Left forelimb (tissue), 1 donor: ENCODE measurements at places on chromosomes 11 and 22.

DNA sequence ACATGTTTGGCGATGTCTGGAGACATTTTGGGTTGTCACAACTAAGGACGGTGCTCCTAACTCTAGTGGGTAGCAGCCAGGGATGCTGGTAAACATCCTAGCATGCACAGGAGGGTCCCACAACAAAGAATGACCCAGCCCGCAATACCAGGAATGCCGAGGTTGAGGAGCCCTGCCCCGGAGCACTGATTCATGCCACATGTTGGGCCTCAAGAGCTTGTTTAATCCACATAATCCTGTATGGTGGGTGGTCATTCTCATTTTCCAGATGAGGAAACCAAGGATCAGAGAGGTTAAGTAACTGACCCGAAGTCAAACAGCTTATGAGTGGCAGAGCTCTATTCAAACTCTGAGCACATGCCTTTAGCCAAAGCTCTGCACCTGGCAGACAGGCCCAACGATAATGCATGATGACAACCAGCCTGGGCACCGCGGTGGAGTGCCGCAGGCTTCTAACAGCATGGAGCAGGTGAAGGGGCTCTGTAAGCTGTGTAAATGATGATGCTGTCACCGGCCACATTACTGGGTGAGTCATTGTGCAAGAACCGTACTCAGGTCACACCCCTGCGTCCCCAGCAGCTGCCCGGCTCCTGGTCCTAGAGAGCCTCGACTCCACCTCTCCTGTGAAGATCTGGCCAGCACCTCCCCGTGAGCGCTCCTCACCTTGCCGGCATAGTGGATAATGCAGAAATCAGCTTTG lies 58.6 kb downstream of the APOL1 start:
- DNase-seq, result no peak

DNA sequence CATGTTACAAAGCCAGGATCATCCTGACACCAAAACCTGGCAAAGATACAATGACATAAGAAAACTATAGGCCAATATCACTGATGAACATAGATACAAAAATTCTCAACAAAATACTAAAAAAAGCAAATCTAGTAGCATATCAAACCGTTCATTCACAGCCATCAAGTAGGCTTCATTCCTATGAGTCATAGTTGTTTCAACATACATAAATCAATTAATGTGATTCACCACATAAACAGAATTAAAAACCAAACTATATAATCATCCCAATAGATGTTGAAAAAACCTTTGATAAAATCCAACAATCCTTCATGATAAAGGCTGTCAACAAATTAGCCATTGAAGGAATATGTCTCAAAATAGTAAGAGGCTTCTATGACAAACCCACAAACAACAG lies 1007.2 kb upstream of the RAG2 start:
- DNase-seq, result no peak

GRCh38 chr11:70142221-70142875 lies 60.7 kb upstream of the FADD start:
- no peak for DNase-seq

DNA sequence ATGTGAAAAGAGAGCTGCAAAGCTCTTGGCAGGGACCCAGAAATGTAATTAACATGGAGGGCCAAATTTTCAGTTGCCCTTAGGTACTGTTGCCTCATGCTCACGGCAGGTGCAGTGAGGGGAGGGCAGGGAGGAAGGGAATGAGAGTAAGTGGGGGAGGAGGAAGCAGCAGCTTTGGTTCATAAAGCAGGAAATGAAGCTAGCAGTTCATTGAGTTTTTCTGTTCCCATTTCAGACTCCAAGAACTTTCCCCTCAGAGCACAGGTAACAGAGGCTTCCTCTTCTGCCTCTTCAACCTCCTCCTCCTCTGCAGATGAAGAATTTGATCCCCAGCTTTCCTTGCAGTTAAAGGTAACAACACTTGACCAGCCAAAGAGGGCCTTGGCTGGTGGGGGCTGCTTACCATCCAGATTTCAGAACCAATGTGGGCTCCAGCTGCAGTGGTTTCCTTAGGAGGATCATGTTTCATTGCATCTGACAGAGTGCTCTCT lies 57.9 kb upstream of the PARVA start:
- DNase-seq, result no peak

GRCh38 chr11:86885311-86885710 lies 69.9 kb downstream of the FZD4 start:
- no peak for DNase-seq

DNA sequence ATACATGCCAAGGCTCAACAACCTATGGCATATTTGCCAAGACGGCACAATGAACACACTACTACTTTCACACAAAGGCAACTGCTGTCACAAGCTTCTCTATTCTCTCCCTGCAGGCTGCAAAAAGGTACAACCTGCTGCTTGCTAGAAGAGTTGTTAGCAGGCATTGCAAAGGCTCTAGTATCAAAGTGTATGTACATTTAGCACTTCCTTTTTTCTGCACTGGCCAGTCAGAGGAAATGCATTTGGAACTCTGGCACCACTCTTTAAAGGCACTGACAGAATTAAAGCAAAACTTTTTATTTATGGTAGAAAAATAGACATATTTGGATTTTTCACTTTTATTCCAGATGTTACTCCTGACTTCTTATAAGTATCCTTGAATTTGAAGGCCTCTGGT lies 125.9 kb downstream of the CWF19L2 start:
- DNase-seq, result no peak

DNA sequence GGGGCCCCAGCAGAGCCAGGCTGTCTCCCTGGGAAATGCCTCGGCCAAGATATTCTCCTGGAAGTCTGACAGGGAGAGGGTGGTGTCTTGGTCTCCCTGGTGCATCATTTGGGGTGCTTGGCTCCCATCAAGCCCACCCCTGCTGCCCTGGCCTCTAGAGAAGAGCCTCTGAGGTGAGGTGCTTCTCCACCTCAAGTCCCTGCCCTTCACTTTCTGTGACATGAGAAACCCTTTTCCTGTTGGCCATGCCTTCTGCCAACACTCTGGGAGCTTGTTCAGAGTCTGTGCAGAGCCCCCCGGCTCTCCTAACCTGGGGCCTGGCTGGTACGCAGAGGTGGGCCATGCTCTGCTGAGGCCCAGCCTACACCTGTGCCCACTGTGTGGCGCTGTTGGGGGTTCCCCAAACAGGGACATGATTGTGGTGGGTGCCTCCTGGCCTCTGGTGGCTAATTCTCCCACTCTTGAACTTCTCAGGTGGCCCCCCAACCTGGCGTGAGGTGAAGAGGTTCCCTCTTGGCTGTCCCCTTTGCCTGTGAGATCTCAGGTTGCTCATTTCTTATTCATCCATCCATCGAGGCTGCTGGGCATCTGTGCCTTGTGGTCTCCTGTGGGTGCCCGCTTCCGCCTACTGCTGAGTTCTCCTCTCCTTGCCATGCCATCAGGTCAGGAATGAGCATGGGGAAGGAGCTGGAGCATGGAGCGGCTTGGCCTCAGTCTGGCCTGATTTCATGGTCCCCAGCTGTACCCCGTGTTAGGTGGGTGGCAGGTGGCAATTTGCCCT lies 19.2 kb upstream of the DGCR8 start:
- no peak for DNase-seq

DNA sequence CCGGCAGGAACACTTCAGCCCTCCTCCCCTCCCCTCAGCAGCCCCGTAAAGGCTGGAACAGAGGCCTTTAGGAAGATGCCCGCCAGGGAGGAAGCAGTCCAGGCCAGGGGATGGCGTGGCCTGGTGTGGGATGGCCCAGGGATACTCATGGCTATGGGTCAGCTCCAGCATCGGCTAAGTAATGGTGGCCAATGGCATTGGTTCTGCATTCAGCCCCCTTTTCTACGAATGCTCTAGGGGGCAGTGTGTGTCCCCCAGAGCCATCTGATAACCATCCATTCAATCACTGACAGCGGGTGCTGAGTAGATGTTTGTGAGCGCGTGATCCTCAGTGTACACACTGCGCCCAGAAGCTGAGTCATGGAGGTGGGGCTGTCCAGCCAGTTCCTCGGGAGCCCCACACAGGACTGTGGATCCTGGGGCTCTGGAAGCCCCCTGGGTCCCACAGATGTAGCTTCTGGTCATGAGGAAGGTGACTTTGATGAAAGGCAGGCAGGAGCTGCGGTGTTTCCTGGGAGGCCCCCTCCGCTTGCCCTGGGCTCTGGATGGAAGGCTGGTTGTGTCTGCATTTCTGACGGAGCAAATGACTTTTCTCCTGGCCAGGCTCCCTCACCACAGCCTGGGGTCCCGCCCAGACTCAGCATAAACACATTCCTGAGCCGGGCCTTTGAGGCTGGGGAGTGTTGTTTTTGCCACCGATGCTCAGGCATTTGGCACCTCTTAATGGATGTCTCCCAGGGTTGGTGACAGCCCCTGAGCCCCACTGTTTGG lies 46.5 kb downstream of the FBLN1 start:
- DNase-seq, result peak; percentile 63

- no peak for DNase-seq
Measured at GRCh38 chr11:68973219-68973618, 7.6 kb downstream of the MRGPRD start.

DNA sequence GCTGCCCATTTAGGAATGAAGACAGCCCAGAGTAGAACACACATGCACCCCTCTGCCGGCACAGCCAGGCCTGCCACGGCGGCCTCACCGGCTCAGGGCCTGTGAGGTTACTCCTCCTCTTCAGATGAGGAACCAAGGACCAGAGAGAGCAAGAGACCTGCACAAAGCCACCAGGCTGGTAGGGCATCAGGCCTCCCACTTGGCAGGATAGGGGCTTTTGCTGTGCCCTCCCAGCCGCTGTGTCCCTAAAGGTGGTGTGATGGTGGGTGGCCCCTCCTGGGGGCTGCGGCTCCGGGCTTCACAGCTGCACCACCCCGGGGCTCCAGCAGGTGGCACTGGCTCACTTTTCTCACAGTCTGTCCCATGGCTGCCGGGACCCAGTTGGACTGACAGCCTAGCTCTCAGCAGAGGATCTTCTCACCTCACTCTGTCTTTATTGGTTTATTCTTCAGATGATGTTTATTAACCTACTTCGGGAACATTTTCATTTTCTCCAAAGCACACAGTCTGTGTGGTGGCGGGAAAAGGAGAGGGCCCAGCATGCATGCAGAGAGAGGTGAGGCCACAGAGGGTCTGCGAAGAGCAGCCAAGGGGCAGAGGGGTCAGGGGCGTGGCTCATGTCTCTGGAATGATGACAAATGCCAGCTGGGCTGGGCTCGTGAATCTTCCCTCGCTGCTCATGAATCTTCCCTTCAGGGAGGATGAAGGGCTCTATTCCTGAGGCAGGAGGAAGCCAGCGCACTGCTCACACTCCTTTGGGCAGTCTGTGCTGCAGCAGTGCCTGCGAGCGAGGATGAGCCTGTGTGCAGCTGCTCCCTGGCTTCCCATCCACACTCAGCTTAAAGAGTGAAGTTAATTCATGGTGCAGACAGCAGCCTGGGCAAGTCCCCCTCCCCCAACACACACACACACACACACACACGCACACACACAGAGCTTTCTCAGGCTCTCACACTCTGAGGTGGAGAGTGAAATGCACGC lies 101.1 kb upstream of the PITPNB start:
- DNase-seq, result peak; percentile 81

- no peak for DNase-seq
Measured at GRCh38 chr11:3120071-3120792, 44.9 kb downstream of the OSBPL5 start.

DNA sequence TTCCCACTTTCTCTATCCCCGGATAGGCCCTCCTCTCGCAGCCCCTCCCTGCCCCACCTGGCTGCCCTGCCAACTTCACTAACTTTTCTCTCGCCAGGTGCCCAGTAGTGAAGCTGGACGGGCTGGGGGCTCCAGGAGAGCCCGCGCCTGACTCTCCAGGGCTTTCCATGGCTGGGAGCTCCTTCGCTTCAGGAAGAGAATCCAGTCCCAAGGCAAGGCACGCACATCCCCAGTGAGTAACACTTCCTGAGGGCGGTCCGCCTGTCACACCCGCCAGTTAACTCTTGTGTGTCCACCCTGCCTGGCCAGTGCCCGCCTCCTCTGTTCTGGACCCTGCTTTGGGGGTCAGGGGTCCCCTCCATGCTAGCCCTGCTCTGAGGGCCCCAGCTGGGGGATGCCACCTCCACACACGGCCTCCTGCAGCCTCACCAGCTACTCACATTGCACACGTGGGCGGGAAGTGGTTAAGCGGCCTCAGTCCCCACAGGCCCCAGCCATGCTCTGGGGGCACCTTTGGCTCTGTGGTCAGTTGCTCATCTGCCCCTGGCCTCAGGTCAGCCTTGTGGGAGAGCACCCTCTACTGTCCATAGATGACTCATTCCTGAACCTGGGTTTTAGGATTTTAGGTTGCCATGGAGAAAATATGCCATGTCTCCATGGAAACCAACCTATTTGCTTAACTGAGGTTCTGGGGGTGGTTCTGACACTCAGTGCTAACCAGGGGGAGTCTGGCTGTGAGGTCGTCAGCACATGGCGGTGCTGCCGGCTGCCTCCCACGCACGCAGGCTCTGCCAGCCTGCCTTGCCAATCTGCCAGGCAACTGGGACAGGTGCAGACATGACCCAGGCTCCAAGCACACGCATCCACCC lies at the start of gene RIN1:
RIN1 (minus strand) TSS at position 201 of the 869 bp plus-strand sequence; CDS start at position 169, 32 bp downstream.
- no peak for DNase-seq

DNA sequence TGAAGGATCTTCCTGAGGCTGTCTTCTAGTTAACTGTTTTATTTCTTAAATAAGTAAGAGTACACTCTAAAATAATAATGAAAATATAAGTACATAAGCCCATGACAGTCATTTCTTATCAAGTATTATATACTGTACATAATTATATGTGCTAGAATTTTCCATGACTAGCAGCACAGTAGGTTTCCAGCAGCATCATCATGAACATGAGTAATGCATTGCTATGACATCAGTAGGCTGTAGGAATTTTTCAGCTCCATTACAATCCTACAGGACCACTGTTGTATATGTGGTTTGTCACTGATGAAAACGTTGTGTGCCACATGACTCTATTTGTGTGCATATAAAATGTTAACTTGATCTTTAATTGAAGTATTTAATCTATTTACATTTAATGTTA lies 22.0 kb downstream of the ZNF202 start:
- DNase-seq, result no peak

GRCh38 chr11:67303835-67304411 lies 593 bp downstream of the SSH3 start:
- DNase-seq, result peak; percentile 67

DNA sequence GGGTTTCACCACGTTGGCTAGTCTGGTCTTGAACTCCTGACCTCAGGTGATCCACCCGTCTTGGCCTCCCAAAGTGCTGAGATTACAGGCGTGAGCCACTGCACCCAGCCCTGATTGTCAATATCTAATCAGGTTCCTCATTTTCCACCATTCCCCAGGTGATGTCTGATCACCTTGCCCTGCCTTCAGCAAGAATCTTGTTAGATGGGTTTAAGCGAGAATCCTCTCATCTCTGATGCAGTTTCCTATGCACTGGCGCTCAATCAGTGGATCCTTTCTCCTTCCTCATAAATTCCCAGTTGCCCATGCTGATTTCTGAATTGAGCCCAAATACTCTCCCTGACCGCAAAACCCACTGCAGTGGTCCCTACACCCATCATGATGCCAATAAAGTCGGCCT lies 664 bp upstream of the ZC3H7B start:
- DNase-seq, result no peak

- DNase-seq, result no peak
Measured at GRCh38 chr11:79363861-79364378, 76.9 kb downstream of the TENM4 start.
